Right lung (tissue), 10 donors: ENCODE measurements at places on chromosomes 2 and 18. TPM values are rescaled to one million over a fixed set of nuclear protein-coding genes. Genes with fewer than 3 reads are reported as not detected.

Gene RNF125
- 7.8 TPM for polyA plus RNA-seq

Gene ZNF638
- 237 TPM for polyA plus RNA-seq

Gene NAT8
- polyA plus RNA-seq: 1.1 TPM

Gene C2orf92
- 18.6 TPM for polyA plus RNA-seq

Gene VSNL1
- polyA plus RNA-seq: 21.0 TPM

Gene CCDC74A
- 9.9 TPM for polyA plus RNA-seq

Gene ZSWIM2
- not detected for polyA plus RNA-seq

Gene MFSD6
- polyA plus RNA-seq: 25.6 TPM

Gene KCNE4
- 3.7 TPM for polyA plus RNA-seq

Gene IRS1
- 30.0 TPM for polyA plus RNA-seq

Gene LIMS3
- polyA plus RNA-seq: 1.6 TPM

Gene CFAP221
- polyA plus RNA-seq: 17.1 TPM

Gene GPR55
- polyA plus RNA-seq: 0.10 TPM

Gene RAB6C
- polyA plus RNA-seq: 0.74 TPM

- DNase-seq: no peak
These were observed 242.1 kb upstream of the RGPD4 start for GRCh38 chr2:107584577-107584976.

- no peak for DNase-seq
These were observed 19.3 kb upstream of the OSR1 start for GRCh38 chr2:19377717-19378116.

- no peak for DNase-seq
These were observed 25.8 kb downstream of the CIB4 start for GRCh38 chr2:26615336-26615859.

GRCh38 chr2:242075168-242075567 is 205.6 kb downstream of the RTP5 start:
- DNase-seq: no peak

DNA sequence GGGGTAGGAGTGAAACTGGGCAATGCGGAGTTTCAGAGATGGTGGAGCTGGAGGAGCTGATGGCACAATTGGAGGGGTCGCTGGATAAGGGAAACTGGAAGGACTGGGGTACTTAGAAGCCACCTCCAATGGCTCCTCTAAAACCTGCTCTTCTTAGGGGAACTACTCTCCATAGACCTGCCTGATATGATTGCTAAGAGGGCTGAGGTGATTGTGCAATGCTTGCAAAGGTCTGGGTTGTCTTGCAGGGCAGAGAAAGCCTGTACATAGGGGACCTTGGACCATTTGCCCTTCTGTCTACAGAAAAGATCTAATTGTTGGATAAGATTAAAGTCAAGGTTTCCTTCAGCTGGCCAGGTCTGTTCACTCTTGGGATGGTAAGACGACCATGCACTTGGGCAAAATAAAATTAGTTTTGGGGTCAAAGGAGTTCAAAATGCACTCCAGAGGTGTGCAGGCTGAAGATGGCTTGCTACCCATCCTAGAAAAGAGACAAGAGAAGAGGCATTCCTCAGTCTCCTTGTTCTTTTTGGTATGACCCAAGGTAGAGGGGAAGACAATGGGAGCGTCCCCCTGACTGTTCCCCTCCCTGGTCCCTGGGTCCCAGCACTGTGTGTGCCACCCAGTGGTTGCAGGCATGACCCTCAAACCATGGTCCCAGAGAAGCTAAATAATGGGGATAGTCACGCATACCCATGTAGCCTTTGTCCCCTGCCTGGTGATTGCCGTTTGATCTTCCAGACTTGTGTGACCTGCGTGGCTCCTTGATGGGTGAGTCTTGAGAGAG is 41.1 kb downstream of the STK17B start:
- no peak for DNase-seq

GRCh38 chr2:17910980-17911379 is 32.5 kb downstream of the KCNS3 start:
- DNase-seq: no peak

- DNase-seq: no peak
These were observed 80.2 kb upstream of the GCFC2 start for GRCh38 chr2:75790814-75791467.

GRCh38 chr18:55998801-55999385 is 410.9 kb upstream of the TCF4 start:
- DNase-seq: no peak

DNA sequence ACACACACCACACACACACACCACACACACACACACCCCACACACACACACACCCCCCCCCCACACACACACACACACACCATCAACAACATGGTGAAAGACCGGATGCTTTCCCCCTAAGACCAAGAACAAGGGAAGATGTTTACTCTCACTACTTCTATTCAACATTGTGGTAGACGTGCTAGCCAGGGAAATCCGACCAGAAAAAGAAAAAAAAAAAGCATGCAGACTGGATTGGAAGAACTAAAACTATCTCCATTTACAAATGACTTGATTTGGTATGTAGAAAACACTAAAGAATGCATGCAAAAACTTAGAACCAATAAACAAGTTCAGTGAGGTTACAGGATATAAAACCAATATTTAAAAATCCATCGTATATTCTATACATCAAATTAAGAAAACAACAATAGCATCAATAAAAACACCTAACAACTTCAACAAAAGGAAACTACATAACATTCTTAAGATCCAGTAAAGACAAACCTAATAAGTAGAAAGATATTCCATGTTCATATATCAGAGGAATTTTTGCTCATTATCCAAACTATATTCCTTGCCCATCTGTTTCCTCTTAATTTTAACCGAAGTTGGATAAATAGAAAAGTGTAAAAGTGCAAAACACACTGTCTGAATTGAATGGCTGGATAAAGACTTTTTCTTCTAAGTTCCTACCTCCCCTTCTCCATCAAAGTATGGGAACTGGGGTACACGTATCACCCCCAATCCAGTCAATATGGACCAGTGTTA is 51.5 kb upstream of the RNU4ATAC start:
- no peak for DNase-seq

DNA sequence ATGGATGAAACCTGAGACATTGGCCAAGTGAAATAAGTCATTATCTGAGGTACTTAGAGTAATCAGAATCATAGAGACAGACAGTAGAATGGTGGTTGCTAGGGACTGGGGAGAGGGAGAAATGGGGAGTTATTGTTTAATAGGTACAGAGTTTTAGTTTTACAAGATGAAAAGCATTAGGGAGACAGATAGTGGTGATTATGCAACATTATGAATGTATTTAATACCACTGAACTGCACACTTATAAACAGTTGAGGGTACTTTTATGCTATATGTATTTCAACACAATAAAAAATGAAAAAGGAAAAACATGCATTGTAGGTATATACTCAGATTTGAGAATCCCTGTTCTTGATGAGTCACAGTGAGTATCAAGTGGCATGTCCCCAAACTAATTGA is 59.7 kb downstream of the EPC2 start:
- DNase-seq: no peak

DNA sequence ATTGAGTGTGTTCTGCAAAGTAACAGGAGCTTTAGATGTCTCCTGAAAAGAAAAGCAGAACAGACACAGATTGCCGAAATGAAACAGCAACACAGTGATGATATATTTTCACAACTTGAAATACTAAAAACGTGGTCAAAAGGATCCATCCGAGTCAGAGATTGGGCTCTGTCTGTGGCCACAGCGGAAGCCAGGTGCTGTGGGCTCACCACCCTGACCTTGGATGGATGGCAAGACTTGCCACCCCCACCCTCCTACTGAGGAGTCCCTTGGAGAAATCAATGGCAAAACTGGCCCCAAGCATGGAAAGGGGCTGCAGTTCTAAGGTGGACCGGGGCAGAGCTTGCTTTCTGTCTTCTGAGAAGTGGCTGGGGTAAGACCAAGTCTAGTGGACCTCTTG is 31.4 kb upstream of the ACKR3 start:
- no peak for DNase-seq

GRCh38 chr2:68717305-68717661 is 17.3 kb upstream of the ARHGAP25 start:
- DNase-seq: no peak

- no peak for DNase-seq
These were observed 91.0 kb upstream of the FZD5 start for GRCh38 chr2:207860685-207861084.

DNA sequence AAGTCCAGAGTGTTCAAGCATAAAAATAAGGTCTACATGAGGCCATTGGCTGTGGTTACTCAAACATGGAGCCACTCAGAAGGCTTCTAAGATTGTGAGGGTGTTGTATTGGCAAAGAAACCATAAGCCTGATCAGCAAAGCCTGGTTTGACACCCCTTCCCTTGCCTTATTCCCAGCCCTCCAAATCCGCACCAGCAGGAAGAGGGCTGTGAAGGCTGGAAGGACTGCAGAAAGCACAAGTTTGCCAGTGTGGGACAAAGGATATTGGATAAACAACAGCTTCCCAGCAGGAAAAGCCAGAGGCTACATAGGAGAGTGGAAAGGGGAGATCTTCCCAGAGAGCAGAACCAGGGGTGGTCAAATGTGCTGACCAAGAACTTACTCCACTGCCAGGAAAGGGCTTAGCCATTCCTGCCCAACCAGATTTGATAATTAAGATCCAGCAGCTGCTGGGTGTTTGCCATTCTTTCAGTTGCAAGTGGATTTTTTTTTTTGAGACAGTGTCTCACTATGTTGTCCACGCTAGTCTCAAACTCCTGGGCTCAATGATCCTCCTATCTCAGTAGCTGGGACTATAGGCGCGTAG is 1.5 kb upstream of the PRKAG3 start:
- DNase-seq: no peak

- DNase-seq: no peak
These were observed 154.3 kb downstream of the NRP2 start for GRCh38 chr2:205836477-205837221.

DNA sequence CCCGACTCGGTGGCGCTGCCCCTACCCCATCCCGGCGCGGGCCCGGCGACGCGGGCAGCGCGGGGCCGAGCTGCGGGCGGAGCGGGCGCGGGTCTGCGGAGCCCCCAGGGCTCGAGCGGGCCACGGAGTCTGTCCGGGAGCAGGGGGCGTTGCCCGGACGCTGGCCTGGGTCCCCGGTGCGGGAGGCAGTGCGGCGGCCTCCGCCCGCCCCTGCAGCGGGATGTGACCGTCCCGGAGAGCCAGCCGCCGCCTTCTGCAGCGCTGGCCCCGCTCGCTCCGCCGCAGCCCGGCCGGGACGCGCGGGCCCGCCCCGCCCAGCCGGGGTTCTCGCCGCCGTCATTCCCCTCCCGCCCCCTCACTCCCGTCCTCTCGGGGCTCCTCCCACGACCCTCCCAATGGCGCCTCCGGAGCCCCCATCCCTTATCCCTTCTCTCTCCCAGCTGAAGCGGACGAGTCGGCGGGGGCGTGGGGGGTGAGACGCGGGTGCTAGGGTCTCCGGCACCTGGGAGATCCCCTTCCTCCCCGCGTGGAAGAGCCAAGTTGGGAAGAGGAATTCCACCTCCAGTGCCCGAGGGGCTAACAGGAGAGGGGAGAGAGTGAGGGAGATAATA is at the start of gene FNDC4:
Gene FNDC4 (minus strand): TSS at position 257 of the 611 bp plus-strand sequence. CDS start 521 bp downstream, outside the sequence.
- DNase-seq: no peak

GRCh38 chr2:158894078-158894477 is 74.4 kb upstream of the TANC1 start:
- no peak for DNase-seq

- no peak for DNase-seq
These were observed 14.8 kb downstream of the TIMM21 start for GRCh38 chr18:74163019-74163660.

GRCh38 chr2:223846515-223846914 is 9.1 kb upstream of the AP1S3 start:
- DNase-seq: no peak

DNA sequence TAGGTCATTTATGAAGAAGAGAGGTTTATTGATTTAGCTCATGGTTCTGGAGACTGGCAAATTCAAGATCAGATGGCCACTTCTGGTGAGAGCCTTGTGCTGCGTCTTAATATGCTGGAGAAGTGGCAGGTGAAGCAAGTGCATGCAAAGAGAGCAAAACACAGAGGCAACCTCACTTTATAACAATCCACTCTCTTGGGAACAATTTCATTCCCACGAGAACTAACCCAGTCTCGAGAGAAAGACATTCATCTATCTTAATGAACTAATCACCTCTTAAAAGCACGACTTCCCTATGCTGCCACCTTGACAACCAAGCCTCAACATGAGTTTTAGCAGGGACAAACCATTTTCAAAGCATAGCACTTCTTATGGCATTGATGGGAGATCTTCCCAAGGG is 186.5 kb upstream of the RASGRP3 start:
- DNase-seq: no peak

GRCh38 chr18:46332921-46333341 is 228.7 kb downstream of the HAUS1 start:
- peak; percentile 6 for DNase-seq

GRCh38 chr2:54528311-54528955 is 72.3 kb downstream of the SPTBN1 start:
- DNase-seq: no peak

DNA sequence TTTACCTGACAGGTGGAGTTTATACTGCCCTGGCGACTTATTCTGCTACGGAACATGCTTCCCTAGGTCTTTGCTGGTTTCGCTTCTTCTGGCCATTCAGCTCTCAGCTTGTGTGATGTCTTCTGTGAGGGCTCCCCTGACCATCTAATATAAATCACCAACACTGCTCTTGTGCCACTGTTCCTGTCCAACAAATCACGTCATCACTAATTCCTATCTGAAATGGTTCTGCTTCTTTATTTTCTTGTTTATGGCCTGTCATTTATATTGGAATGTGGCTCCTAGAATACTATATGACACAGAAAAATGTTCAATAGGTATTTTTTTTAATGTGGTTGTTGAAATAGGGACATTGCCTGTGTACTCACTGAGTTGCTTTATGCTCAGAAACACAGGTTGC is 171.5 kb downstream of the CD8B2 start:
- no peak for DNase-seq

DNA sequence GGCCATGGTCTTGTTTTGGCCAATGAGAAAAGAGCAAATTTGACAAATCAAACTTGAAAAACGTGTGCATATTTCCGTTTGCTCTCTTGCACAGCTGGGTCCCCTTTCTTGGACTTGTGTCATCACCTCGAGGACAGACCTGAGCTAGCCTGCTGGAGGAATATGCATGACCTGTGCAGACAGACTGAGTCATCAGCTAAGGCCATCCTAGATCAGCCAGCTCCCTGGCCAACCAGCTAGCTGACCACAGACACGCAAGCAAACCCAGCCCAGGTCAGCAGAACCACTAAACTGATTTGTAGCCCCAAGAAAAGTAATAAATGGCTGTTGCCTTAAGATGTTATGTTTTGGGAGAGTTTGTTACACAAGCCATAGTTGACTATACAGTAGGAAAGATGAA is 61.3 kb upstream of the PAX3 start:
- no peak for DNase-seq

GRCh38 chr2:55384786-55385185 is 34.9 kb downstream of the CCDC88A start:
- DNase-seq: no peak
